ENCODE measurements at places on chromosomes 13 and 19. TPM values are rescaled to one million over a fixed set of nuclear protein-coding genes. Genes with fewer than 3 reads are reported as not detected.
A peak's percentile ranks its signal among the peaks of the same experiment; 100 is the strongest.

- H3K4me3 ChIP-seq, result no peak overlapping the region
- H3K27me3 ChIP-seq, result peaks cover 47% of the 10 kb centered on the region
- no peak for DNase-seq
- H3K27ac ChIP-seq, result no peak overlapping the region
- H3K4me1 ChIP-seq, result no peaks in the 10 kb centered on the region
Measured at GRCh38 chr13:30991184-30991583, 58.7 kb downstream of the TEX26 start.

DNA sequence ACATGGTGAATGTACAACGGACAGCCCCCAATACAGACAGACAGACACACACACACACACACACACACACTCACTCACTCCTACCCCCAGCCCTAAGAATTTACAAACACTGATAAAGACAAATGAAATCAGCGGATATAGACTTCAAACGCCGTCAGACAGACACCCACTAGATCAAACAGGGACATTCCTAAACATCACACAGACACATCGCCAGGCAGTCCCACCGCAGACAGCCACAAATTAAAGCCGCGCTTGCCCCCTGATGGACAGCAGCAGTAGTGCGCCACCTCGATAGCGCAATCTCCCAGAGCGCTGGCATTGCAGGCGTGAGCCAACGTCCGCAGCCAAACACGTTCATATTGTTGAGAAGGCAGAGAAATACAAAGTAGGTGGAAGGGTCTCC is 24.7 kb upstream of the ADGRE1 start:
- DNase-seq, result peak; percentile 96
- H3K4me1 ChIP-seq, result peaks cover 6% of the 10 kb centered on the region
- no peaks in the 10 kb centered on the region for H3K36me3 ChIP-seq
- peaks cover 8% of the 10 kb centered on the region for H3K27me3 ChIP-seq
- H3K27ac ChIP-seq, result no peak overlapping the region

DNA sequence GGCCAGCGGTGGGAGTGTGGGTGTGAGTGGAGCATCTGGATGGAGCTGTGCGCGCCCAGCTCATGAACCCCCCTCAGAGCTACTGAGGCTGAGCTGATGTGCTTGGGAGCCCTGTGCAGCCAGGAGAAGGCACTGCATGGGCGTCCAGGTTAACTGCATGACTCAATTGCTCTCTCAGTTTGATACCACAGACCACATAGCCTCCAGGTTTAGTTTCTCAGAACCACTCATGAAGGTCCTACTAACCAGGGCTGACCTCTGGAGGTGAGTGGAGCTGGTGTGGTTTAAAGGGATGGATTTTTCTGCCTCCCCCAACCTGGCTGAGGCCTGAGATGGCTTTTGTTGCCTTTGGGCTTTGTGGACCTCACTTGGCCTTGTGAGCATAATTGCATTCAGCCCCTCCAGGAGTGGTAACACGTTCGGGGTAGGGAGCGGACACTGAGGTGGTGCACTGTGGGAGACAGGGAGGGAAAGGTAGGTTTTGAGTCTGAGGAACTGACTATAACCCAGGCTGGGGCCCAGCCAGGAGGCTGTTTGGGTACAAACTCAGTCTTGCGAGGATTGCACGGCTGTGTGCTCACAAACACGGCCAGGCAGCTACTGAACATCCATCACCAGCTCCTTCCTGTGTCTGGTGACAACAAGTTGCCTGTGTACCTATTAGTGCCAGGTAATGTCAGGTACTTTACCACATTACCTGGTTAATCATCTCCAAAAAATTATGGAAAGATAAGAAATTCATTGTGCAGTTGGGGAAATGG is 97.5 kb downstream of the RGCC start:
- H3K4me3 ChIP-seq, result no peak overlapping the region
- no peak overlapping the region for H3K27ac ChIP-seq
- no peaks in the 10 kb centered on the region for H3K27me3 ChIP-seq

DNA sequence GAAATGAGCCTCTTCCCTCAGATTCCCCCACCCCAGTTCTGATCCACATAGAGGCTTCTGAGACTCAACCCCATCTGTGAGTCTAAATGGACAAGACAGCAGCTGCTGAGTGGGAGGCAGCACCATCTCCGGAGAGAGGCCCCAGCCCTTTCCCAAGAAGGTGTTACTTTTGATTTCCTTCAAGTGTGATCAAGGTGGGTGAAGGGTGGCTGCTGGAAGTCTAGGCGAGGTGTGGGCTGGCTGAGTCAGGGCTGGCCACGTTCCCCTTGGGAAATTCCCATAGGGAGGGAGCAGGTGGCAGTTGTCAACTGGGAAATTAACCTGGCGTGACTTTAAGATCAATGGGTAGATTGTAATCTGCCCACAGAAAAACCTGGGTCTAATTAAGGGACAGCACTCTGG is 148.0 kb downstream of the FOXO1 start:
- H3K27ac ChIP-seq, result no peak overlapping the region
- H3K4me3 ChIP-seq, result no peak overlapping the region
- no peaks in the 10 kb centered on the region for H3K36me3 ChIP-seq
- DNase-seq, result no peak
- H3K27me3 ChIP-seq, result no peaks in the 10 kb centered on the region
- no peaks in the 10 kb centered on the region for H3K4me1 ChIP-seq

GRCh38 chr19:7196763-7197118 is 97.5 kb downstream of the INSR start:
- no peak overlapping the region for H3K27ac ChIP-seq
- no peak for DNase-seq
- no peaks in the 10 kb centered on the region for H3K36me3 ChIP-seq
- peak overlapping the region; percentile 88 for H3K4me3 ChIP-seq

- no peaks in the 10 kb centered on the region for H3K27me3 ChIP-seq
- DNase-seq, result peak; percentile 37
- peaks cover 31% of the 10 kb centered on the region for H3K4me1 ChIP-seq
- no peaks in the 10 kb centered on the region for H3K36me3 ChIP-seq
- H3K4me3 ChIP-seq, result peak overlapping the region; percentile 96
Measured at GRCh38 chr13:33349986-33350826, 64.7 kb upstream of the STARD13 start.

- no peaks in the 10 kb centered on the region for H3K4me1 ChIP-seq
- no peaks in the 10 kb centered on the region for H3K36me3 ChIP-seq
- H3K27me3 ChIP-seq, result no peaks in the 10 kb centered on the region
- no peak overlapping the region for H3K27ac ChIP-seq
- H3K4me3 ChIP-seq, result no peak overlapping the region
Measured at GRCh38 chr13:58574791-58575190, 943.2 kb downstream of the PCDH17 start.

DNA sequence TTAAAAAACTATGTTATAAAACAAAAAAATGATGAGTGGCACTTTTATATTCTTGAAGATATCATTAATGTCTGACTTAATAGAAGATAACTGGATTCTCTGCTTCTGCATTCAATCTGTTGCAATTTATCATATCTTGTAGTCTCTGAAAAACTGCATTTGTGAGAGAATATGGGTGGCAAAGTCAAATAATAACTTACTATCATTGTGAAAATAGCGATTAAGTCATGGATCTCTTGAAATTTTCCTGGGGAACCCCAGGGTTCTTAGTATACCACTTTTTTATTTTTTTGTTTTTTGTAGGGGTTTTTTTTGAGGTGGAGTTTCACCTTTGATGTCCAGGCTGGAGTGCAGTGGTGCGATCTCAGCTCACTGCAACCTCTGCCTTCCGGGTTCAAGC is 127.1 kb downstream of the STOML3 start:
- no peak overlapping the region for H3K27ac ChIP-seq
- peaks cover 46% of the 10 kb centered on the region for H3K27me3 ChIP-seq
- no peak for DNase-seq
- no peak overlapping the region for H3K4me3 ChIP-seq

DNA sequence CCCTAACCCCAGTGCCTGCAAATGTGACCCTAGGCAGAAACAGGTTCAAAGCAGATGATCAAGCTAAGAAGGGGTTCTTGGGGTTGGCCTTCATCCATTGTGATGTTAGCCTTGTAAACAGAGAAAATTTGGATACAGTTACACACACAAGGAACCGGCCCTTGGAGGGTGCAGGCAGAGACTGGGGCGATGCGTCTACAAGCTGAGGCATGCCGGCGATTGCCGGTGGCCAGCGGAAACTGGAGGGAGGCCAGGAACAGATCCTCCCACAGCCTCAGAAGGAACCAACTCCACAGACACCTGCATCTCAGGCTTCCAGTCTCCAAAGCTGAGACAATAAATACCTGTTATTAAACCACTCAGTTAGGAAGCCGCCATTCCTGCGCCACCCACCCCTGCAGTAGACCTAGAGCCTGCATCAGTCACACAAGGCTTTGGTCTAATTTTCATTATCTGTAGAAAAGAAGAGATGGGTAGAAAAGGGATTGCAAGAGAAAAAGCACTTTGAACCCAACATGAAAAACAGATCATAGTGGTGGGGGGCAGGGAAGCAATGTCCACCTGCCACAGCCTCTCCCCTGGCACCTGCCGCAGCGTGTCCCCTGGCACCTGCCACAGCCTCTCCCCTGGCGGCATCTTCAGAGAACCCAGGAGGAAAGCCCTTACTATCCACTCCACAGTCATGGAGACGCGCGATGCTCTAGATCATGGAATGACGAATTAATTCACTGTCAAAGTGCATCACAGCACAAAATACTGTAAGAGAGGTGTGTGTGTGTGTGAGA is 119.7 kb upstream of the SOX1 start:
- H3K36me3 ChIP-seq, result no peaks in the 10 kb centered on the region
- no peak for DNase-seq
- H3K27me3 ChIP-seq, result peaks cover 27% of the 10 kb centered on the region
- H3K4me3 ChIP-seq, result no peak overlapping the region

GRCh38 chr13:101309014-101309619 is 107.2 kb downstream of the NALCN start:
- H3K36me3 ChIP-seq, result no peaks in the 10 kb centered on the region
- no peak overlapping the region for H3K4me3 ChIP-seq

- H3K4me1 ChIP-seq, result peaks cover 12% of the 10 kb centered on the region
- DNase-seq, result no peak
- no peak overlapping the region for H3K4me3 ChIP-seq
- H3K27ac ChIP-seq, result no peak overlapping the region
- no peaks in the 10 kb centered on the region for H3K27me3 ChIP-seq
Measured at GRCh38 chr13:60134376-60134775, 29.4 kb downstream of the DIAPH3 start.

DNA sequence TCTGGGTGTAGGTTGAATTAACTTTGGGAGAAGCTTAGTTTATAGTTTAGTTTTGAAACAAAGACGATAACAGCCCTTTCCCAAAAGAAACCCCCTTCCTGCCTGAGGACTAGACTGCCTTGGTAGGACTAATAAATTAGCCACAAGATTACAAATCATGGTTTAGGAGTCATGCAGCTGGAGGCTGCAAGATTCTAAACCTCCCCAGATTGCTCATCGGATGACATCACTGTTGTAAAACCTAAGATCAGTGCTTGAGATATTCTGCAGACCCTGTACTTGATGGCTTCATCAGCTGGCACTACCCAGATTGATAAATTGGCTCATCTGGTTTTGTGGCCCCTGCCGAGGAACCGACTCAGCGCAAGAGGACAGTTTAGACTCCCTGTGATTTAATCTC is 35.9 kb upstream of the MPHOSPH8 start:
- peaks cover 25% of the 10 kb centered on the region for H3K4me1 ChIP-seq
- H3K4me3 ChIP-seq, result peak overlapping the region; percentile 19
- DNase-seq, result peak; percentile 94
- H3K36me3 ChIP-seq, result no peaks in the 10 kb centered on the region
- peak overlapping the region; percentile 84 for H3K27ac ChIP-seq

DNA sequence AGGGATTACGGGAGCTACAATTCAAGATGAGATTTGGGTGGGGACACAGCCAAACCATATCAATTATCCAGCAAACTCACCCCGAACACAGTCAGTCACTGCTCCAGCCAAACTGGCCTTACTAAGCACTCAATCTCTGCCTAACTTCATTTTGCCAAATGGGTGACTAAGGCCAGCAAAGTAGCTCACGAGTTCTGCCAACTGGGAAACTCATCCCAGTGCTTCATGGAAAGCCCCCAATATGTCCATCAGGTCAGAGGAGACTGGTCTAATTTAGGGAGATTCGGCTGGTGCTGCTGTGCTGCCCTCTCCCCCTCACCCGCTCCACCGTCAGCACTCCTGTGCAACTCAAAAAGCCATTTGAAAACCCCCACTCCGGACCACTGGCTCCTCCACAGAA is 324.0 kb downstream of the FOXO1 start:
- H3K36me3 ChIP-seq, result no peaks in the 10 kb centered on the region
- no peaks in the 10 kb centered on the region for H3K4me1 ChIP-seq
- H3K27me3 ChIP-seq, result no peaks in the 10 kb centered on the region
- no peak overlapping the region for H3K4me3 ChIP-seq
- no peak for DNase-seq

GRCh38 chr13:80881495-80881894 is 540.6 kb upstream of the SPRY2 start:
- peak; percentile 23 for DNase-seq
- H3K27me3 ChIP-seq, result no peaks in the 10 kb centered on the region
- peaks cover 11% of the 10 kb centered on the region for H3K4me1 ChIP-seq
- H3K4me3 ChIP-seq, result no peak overlapping the region

DNA sequence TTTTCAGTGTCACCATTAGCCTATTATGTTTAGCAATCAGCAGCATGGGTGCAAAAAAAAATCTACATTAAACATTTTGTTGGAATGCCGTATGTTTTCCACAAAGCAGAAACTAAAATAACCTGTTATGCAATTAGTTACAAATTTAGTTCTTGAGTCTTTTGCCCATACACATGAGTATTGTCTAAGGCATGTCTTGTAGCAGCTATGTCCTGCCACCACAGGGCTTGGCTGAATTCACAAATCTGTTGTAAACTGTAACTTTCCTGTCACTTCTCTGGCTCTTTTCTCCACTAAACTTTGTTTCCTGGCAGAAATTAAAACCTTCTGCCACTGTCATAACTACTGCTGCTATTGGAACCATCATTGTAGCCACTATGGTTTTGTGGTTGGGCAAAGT is 277.9 kb upstream of the SPRY2 start:
- H3K27me3 ChIP-seq, result no peaks in the 10 kb centered on the region
- H3K4me3 ChIP-seq, result no peak overlapping the region
- DNase-seq, result no peak
- H3K4me1 ChIP-seq, result no peaks in the 10 kb centered on the region
- no peaks in the 10 kb centered on the region for H3K36me3 ChIP-seq

DNA sequence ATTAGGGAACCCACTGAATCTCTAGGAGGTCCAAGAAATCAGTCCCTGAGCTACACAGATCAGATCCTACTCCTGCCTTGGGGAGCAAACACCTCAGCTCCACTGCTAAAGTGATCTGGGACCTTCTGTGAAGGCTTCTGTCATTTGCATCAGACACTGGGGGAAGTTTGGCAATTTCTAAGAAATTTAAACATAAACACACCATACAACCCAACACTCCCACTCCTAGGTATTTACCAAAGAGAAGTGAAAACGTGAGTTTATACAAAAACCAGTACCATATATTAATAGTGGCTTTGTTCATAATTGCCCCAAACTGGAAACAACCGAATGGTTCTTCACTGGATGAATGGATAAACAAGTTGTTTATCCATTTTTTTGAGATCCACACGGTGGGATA is 7.3 kb upstream of the TYROBP start:
- no peaks in the 10 kb centered on the region for H3K27me3 ChIP-seq
- no peak overlapping the region for H3K4me3 ChIP-seq
- no peak for DNase-seq
- no peaks in the 10 kb centered on the region for H3K4me1 ChIP-seq
- no peaks in the 10 kb centered on the region for H3K36me3 ChIP-seq

GRCh38 chr13:30884543-30884942 is 21.5 kb upstream of the MEDAG start:
- no peak overlapping the region for H3K27ac ChIP-seq
- H3K4me1 ChIP-seq, result peaks cover 13% of the 10 kb centered on the region
- no peaks in the 10 kb centered on the region for H3K27me3 ChIP-seq
- DNase-seq, result no peak
- H3K4me3 ChIP-seq, result no peak overlapping the region

FBXO27 gene
- 7.1 TPM for total RNA-seq

CYSLTR2 gene
- total RNA-seq, result not detected

LRRC25 gene
- not detected for total RNA-seq

ZNF714 gene
- 9.3 TPM for total RNA-seq

RNF17 gene
- not detected for total RNA-seq

CEACAM4 gene
- total RNA-seq, result not detected

CGB7 gene
- 0.04 TPM for total RNA-seq

TMEM145 gene
- total RNA-seq, result 0.29 TPM

TNNT1 gene
- 317 TPM for total RNA-seq

OSCAR gene
- total RNA-seq, result not detected

All from PC-3 (cell line).